ENCODE measurements at places on chromosomes 11 and 22.

GRCh38 chr11:78384231-78384630 is 33.4 kb downstream of the GAB2 start:
- DNase-seq: no peak

DNA sequence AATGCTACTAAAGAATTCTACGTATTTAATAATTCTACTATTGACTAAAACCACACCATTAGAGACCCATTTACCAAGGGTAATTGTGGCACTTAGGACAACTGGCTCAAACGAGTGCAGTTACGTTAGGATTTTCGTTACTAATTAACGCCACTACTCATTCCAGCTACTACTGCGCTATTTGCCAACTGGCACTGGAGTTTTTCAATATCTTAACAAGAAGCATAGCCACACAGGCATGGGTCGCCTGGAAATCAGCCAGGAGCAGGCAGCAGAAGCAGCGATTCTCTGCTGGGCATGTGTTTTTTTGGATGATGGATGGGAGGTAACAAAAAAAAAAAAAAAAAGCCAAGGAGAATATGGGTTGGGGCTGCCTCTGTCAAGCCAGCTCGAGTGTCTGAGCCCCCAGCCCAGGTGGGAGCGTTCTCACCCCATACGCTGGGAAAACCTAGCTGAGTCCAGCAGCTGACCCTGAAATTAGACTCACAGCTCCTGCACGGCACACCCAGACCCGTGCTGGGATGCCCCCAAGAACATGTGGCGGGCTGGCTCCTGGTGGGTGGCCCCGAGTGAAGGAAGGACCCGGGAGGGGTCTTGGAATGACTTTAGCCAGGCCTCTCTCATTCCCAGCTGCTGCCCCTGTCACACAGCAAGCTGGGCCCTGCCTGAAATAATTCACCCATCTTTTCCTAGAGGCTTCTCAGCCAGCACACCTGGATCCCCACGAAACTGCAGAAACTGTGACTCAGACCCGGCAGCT is 214.0 kb downstream of the BRD1 start:
- DNase-seq: no peak

GRCh38 chr11:110185599-110185998 is 92.4 kb downstream of the ZC3H12C start:
- no peak for DNase-seq

DNA sequence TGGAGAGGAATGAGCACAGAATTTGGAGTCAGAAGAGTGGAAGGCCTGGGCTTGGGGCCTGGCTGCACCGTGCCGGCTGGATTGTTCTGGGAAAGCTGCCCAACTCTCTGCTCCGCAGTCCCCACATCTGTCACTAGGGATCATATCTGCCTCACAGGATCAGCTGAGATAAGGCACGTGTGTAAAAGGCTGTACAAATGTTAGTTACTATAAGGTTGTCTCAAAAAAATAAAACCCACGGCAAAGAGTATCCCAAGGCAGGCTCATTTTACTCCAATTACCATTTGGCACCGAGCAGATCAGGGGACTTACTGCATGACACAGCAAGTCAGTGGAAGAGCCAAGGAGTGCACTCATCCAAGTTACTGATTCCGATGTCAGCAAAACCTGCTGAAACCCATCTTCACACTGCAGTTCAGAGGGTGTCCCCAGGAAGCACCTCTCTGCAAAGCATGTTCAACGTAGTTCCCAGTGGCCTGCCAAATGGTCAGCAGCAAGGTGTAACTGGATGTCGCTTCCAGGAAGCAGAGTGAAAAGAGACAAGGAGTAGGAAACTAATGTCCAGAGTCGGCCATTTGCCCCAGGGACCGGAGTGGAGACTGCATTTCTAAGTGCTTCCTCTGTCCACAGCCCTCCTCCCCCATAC is 18.1 kb upstream of the MRTFA start:
- no peak for DNase-seq

DNA sequence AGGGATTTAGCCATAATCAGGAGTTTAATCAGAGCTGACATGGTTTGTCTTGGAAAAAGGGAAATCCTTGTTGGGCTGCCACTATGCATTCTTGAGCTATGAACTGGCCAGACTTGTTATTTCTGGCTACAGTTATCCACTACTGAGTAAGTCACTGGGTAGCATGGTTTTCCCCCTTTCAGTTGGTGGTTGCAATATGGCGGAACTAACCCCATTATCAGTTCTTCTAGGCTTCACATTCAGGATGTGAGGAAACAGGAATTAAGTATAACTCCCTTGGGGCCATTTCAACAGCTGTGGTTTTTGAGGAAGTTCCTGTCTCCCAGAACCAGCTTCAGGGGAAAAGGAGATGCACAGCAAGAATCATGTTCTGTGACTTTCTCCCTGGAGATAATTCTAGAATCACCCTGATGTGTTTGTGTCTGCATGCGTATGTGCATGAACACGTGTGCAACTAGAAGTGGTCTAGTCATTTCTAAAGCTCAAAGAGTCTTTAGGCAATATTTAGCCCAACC is 103.0 kb upstream of the CD44 start:
- no peak for DNase-seq

- DNase-seq: no peak
Measured at GRCh38 chr11:108922241-108922640, 257.4 kb downstream of the DDX10 start.

DNA sequence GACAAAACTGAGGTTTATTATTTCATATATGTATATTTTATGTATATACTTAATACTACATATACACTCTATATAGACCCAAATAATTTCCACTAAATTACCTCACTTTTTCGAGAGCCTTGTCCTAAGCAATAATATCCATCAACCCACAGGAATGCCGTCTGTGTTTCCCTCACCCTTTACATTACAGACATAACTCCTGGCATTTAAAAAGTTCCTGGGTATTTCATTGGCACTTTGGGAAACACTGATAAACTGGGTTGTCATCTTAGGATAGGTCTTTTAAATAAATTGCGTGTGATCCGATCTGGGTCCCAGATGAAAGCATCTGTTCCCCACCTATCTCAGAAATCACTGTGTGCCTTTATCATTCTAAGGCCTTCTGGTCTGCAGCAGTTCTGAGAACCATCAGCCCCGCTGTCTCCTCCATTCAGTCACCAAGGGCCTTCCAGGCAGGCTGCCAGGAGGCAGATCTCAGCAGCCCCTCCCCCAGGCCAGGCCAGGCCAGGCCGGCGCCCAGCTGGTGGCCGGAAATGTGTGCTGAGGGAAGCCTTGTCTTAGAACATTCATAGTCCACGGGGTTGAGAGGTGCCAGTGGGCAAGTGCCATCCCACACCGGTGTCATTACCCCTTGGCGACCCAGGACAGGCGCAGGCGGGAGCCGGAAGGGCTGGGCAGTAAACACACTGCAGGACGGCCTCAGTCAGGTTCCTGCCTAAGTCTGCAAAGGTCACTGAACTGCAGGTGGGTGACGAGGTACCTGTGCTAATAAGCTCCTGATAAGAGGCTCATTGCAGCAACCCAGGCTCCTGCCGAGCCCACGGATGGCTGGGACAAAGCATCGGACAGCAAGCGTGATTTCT is 3.3 kb downstream of the FGF19 start:
- no peak for DNase-seq

DNA sequence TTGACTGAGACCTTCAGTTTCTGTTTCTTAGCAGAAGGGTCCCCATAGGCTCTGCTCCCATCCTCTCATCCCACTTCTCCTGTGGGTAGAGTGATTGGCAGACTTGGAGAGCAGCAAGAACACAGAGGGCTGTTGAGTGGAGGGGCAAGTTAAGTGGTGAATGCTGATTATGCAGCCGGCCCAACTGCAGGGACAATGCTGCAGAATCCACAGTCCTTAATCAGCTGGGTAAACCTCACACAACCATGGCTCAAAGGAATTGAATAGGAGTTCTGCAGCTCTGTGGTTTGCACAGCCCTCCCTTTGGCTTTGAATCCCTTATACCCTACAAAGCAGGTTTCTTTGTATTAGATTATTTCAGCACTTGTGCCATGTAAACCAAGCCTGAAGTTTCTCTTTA is 161.1 kb downstream of the NAV2 start:
- DNase-seq: no peak

DNA sequence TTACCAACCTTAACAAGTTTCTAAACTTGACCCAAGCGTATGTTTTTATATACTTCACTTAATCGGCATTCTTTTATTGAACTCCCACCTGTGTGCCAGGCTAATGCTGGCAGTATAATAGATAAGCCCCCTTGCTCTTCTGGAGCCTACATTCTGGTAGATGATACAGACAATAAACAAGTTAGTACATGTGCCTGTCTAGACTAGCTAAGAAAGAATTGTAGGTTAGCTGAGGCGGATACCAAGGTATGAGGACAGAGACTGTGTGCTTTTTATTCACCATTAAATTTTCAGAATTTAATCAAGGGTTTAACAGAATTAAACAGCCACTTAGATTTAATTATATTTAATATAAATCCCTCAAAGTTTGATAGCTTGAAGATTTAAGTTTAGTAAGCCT is 45.7 kb downstream of the TTC17 start:
- DNase-seq: no peak

- no peak for DNase-seq
Measured at GRCh38 chr11:133004369-133004768, 527.9 kb downstream of the OPCML start.

GRCh38 chr11:46335890-46336562 is 11.2 kb upstream of the DGKZ start:
- no peak for DNase-seq

GRCh38 chr11:117510646-117511045 is 183.0 kb downstream of the CEP164 start:
- DNase-seq: no peak

DNA sequence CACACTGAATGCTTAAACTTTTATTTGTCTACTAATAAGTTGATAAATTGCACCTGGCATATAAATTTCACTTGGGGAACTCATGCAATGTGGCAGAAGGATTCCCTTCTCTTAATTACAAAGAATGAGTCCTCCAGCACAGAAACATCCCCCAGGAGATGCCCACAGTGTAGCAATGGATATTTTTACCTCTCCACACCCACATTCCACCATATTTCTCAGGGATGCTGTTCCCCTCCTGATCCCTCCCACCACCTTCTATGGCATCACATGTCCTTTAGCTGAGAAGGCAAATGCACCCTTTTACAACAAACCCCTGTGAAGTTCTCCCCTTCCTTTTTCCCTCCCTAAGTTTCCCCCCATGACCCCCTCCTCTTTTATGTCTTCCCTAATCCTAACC is 56.1 kb upstream of the UBASH3B start:
- no peak for DNase-seq

GRCh38 chr11:57772562-57772961 is 11.0 kb downstream of the CTNND1 start:
- DNase-seq: no peak

- no peak for DNase-seq
Measured at GRCh38 chr11:123434262-123434661, 4.2 kb downstream of the GRAMD1B start.

DNA sequence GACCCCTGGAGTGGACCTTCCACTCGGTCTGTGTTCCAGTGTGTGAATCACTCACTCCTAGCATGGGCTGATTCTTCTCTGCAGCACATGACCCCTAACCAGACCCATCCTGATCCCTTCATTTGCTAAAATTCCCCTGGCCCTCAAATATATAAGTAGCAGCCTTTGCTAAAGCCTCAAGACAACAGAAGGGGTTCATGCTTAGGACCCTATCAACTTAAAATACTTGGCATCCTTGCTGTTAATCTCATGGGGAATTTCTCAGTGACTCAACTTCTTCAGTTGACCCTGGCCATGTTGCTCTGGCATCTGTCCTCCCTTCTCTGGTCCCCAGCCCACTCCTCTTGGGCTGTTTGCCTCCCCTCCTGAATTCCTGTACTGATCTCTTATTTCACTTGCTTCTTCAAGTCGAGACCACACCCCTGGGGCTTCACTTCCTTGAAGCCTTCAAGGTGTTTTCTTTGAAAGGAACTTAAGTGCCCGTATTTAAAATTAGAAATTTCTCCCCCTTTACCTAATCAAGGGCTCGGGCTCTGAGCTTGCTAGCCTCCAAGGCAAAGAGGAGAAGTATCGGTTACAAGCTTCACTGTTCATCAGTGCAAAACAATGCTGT is 23.6 kb downstream of the NNMT start:
- no peak for DNase-seq

DNA sequence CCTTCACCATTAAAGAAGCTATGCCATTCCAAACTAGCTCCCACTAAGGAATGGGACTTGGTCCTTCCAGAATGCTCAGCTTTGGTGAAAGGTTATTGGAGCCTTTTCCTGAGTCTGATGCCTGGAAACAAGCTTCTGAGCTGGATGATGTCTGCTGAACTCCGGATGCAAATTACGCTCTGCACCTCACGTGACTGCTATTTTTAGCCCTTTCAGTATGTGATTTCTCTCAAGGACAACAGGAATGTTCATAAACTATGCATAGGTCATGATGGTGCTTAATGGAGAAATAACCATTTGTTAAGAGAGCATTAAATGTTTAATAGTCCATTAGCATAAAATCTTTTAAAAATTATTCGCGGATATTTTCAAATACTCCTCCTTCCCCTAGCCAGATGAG is 631.4 kb upstream of the KIRREL3 start:
- no peak for DNase-seq

- no peak for DNase-seq
Measured at GRCh38 chr22:26075251-26075650, 94.0 kb upstream of the SEZ6L start.

GRCh38 chr11:8082391-8083087 is 1.5 kb downstream of the TUB start:
- no peak for DNase-seq

GRCh38 chr22:19203834-19204233 is 25.3 kb upstream of the SLC25A1 start:
- no peak for DNase-seq

DNA sequence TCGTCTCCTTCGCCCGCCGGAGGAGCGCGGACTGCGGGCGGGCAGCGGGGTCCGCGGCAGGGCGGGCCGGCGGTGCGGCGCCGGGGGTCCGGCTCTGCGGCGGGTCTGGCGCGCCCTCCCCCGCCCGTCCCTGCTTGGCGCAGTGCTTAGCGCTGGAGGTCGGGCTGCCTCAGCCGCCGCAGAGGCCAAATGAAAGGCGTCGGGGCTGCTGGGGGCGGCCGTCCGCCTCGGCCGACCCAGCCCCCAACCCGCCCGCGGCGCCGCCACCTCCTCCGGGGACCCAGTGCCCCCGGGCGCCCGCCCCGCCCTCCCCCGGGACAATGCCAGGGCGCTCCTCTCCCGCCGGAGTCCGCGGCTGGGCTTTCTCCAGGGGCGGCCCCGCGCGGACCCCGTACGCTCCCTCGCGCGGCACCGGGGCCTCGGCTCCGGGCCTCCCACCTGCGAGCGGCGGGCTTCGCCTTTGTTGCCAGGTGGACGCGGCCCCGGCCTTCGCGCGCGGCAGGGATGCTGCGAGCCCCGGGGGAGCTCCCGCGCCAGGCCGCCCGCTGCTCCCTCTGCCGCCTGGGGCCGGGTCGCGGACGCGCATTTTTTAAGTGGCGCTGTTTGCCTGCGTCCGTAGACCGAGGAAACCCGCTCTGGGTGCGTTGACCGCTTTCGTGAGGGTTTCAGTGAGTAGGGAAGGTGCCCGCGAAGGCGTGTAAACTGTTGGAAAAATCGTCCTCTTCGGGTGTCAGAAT is 583 bp downstream of the APLP2 start:
- peak; percentile 27 for DNase-seq

GRCh38 chr22:29117799-29118477 is 45.1 kb downstream of the KREMEN1 start:
- no peak for DNase-seq
